ENCODE measurements at places on chromosomes 5 and 9.

DNA sequence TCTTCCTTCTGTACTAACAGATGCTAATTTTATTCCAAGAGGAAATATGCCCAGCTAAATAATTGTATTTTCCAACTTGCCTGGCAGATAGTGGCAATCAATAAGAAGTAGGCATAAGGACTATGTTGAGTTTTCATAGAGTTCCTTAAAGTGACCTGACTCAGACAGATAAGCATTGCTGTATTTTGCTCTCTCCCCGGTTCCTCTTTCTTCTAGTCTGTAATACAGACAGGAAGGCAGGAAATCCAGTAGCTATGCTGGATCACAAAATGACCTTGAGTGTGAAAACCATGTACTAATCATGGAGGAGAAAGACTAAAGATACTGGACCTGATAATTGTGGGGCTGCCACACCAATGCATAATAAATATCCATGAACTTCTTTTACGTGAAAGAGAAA lies 701.7 kb downstream of the CETN3 start:
- no peak for DNase-seq

GRCh38 chr5:113447498-113448050 lies 12.8 kb upstream of the TSSK1B start:
- no peak for DNase-seq

GRCh38 chr9:110638381-110638954 lies 30.1 kb upstream of the MUSK start:
- DNase-seq: no peak

DNA sequence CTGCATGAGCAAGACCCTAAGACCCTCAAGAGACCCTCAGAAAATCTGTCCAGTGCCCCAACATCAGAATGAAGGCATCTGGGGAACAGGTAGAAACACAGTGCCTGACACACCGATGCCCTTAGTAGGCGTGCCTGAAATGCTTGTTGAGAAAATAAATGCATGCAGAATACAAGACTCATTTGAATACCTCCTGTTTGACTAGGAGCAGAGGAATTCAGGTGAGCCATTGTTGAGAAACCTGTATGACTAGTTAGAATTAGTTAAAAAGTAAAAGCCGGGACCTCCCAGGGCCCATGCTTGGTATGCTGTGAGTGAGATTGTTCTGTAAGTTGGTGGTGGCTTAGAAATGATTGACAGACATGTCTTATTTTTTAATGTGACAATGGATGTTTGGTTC lies 55.0 kb downstream of the WWC1 start:
- DNase-seq: no peak

- no peak for DNase-seq
Measured at GRCh38 chr9:97512966-97513560, 11.6 kb downstream of the TMOD1 start.

DNA sequence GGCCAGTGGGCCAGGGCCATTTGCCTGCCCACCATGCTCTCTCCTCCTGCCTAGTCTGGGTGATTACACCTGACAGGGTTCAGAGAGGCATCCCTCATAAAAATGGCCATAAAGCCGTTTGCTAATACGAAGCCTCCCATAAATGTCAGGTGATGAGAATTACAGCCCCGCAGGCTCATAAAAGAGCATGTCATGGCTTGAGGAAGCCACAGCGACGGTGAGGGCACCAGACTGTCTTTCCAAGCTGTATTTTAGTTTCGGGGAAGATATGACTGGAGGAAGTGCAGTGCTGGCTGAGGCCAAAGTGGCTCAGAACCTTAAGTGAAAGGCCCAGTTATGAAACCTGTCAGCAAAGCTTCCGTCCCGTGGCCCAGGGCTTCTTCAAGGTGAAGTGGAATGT lies 18.5 kb upstream of the TCERG1 start:
- no peak for DNase-seq

DNA sequence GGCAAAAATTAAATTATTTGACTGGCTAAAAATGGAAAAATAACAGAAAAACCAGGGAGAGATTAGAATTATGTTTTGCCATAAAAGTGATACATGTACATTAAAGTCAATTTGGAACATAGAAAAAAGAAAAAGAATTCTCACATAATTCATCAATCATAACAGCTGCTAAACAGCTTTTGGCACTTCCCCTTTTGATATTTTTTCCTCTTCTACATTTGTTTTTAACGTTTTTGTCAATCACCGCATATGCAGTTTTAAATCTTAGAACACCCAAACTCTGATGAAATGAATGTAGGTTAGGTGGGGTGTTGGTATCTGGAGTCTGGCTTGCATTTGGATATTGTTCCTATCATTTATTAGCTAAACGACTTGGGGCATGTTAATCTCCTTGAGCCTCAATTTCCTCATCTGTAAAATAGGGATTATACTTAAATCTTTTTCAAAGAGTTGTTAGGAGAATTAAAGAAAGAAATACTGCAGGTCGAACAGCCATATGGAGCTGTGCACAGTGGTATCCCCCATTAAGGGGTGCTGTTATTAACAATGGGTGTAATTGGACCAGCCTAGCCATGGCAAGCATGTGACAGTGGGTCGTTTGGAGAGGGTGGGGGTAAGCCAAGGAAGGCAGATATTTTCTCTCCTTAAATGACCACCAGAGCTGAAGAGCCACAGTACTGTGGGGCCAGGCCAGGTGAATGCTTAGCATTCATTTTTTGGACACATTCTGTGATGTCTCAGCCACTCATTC lies 22.6 kb downstream of the NPR3 start:
- DNase-seq: no peak

DNA sequence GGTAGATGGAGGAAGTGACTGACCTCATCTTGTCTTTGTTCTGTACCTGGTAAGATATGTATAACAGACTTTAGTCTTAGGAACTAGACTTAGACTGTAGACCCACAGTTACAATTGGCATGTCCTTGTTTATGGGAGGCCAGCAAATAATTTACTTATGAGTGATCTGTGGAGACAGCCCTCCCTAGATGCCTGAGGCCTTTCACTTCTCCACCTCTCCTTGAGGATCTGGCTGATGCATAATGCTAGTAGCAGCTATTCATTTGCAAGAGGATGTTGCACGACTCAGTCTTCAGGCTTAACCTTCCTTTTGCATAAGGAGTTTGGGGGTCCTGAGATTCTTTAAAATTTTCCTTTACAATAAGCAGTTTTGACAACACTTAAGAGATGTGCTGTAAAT lies 100.7 kb downstream of the YTHDC2 start:
- no peak for DNase-seq

- DNase-seq: no peak
Measured at GRCh38 chr5:149053072-149053695, 9.7 kb downstream of the SH3TC2 start.

DNA sequence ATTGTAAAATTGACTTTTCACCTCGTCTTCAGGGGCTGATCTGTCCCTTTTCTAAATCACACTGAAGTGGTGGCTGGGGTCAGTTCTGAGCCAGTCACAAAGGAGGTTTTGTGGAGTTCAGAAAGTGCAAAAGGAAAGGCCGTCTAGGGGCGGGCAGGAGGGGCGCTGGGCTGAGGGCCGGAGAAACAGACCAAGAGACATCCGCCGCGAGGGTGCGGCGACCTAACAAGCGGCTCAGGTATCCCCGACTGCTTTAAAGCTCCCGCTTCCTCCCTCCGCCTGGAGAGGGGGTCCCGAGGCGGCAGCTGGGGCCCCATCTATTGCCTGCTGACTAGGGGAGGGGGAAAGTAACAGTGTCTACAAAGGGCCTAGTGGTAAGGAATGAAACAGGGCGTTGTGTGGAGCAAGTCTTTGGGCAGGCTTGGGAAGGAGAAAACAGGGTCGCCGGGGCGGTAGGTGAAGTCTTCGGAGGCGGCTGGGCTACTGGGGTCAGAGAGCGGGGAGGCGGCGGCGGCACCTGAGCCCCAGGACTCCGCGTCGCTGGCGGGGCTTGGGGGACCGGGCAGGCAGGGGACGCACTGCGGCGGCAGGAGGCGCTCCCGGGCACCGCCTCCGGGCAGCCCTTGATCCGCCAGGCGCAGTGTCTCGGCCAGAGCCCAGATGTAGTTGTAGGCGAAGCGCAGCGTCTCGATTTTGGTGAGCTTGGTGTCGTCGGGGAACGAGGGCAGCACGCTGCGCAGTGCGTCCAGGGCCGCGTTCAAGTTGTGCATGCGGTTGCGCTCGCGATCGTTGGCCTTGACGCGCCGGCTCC lies 950 bp downstream of the NEUROG1 start:
- no peak for DNase-seq

GRCh38 chr9:126830827-126831226 lies 26.0 kb downstream of the ZBTB43 start:
- DNase-seq: no peak

DNA sequence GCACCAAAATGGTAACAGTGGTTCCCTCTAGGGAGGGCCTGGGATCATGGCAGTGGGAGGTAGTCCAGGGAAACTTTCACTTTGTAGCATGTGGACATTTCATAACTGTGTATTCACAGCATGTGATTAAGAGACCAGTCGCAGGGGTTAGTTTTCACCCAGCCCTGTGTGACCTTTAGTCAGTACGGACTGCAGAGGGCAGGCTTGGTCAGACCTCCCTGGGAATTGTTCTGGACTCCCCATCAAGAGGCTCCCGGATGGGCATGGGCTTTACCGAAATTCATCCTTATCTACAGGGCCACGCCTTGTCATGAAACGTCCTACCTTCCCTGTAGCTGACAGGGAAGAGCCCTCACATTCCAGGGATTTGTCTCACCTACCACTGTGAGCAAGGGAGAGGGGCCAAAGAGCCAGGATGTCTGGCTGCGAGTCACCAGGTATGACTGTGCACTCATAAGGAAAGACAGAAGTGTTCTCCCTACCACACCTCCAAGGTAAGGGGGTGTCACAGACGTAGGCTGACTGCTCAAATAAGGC lies 19.9 kb downstream of the GPX3 start:
- no peak for DNase-seq

GRCh38 chr5:154227090-154227489 lies 36.6 kb downstream of the GALNT10 start:
- no peak for DNase-seq

DNA sequence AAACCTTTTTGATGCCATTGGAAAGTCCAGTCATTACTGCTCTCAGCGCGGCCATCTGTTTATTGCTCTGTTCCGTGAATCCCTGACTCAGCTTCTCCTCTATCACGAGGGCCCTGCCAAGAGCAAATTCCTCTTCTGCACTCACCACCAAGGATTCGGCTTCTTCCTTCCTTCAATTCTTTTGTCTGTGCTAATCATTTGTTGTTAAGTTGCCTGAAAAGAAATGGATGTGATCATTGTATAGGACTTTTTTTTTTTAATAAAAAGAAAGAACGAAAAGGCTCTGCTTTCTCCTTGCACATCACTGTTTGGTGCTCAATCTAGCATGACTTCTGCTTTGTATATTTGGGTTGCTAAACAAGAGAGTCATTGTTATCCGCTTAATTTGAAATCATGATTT lies 128.7 kb upstream of the PIK3R1 start:
- DNase-seq: no peak

- no peak for DNase-seq
Measured at GRCh38 chr5:78923622-78923970, 61.5 kb downstream of the ARSB start.

DNA sequence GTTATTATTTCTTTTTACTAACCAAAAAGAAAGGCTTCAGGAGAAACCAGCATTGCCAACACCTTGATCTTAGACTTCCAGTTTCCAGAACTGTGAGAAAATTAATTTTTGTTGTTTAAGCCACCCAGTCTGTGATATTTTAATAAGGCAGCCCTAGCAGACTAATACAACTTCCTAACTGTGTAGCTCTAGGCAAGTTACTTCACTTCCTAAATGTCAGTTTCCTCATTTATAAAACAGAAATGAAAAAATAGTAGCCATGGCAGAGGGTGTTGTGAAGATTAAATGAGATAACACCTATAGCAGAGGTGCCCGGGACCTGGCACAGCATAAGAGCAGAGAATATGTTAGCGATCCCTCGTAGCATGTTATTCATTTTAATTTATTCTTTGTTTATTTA lies 66.6 kb upstream of the HAND1 start:
- DNase-seq: no peak

GRCh38 chr9:27089706-27090105 lies 19.3 kb upstream of the TEK start:
- DNase-seq: no peak

DNA sequence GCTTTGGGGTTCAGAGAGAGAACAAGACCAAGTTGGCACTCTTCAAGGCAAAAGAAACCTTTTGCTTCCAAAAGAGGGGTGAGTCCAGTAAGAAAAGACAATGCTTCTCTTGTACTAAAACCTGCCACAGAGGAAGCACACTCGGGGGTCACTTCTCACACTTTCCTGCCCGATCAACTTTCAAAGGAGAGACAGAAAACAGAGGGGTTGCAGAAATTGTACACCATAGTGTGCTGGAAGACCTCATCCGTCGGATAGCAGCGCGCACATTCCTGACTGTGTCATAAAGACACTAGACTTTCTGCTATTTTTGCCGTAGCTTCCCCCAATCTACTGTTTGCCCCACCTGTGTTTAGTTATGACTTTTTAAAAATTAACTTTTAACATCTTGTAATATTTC lies 66.9 kb downstream of the OR2K2 start:
- no peak for DNase-seq

DNA sequence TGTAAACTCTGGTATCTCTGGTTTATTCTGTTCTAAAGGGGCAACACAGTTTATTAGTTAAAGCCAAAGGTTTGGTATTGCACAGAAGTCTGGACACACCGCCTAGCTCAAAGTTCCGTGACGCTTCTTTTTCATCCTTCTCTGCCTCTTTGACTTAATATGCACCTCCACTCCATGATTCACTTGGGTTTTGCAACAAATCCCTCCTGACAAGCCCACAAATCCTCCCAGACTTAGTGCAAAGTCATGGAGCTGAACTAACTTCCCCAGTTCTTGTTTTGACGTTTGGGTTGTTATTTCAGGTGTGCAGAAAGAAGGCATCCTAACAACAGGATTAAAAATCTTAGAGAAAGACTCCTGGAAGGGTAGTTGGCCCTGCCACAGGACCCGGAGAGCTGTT lies 441.6 kb upstream of the DMAC1 start:
- DNase-seq: no peak

DNA sequence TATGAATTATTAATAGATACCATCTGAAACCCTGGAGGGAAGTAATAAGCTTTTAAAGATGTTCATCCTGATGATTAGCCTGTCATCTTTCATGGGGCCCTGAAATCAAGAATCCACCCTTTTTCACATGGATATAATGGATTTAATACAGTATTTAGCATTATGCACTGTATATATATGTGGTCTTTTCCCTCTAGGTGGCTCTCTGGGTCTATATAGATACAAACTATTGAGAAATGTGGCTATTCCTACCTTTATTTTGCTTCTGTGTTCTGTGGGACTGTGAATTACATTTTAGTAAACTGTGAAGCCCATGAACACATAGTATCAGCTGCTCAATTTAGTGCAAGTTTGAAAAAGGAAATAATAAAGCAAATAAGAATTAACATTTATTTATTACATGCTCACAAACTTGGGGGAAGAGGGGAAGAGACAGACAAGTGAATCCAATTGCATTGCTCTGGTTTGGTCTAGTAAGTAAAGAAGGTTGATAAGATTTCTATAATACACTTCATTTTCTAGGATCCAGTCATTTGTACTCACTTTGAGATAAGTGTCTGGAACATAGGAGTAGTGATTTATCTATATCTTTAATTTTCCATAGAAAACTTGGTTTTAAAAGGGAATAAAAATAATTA lies 112.2 kb downstream of the SCAMP1 start:
- no peak for DNase-seq

GRCh38 chr9:89473762-89474469 lies 24.0 kb downstream of the SEMA4D start:
- DNase-seq: no peak

GRCh38 chr5:142181547-142182163 lies 73.1 kb downstream of the NDFIP1 start:
- no peak for DNase-seq

- DNase-seq: no peak
Measured at GRCh38 chr9:4486176-4486575, 4.1 kb upstream of the SLC1A1 start.

Measured in CD4-positive, alpha-beta T cell treated with Interleukin-6 at 100 ng/mL for 8 hours (primary cell).